ENCODE measurements at places on chromosomes 3 and 15.
A peak's percentile ranks its signal among the peaks of the same experiment; 100 is the strongest.

DNA sequence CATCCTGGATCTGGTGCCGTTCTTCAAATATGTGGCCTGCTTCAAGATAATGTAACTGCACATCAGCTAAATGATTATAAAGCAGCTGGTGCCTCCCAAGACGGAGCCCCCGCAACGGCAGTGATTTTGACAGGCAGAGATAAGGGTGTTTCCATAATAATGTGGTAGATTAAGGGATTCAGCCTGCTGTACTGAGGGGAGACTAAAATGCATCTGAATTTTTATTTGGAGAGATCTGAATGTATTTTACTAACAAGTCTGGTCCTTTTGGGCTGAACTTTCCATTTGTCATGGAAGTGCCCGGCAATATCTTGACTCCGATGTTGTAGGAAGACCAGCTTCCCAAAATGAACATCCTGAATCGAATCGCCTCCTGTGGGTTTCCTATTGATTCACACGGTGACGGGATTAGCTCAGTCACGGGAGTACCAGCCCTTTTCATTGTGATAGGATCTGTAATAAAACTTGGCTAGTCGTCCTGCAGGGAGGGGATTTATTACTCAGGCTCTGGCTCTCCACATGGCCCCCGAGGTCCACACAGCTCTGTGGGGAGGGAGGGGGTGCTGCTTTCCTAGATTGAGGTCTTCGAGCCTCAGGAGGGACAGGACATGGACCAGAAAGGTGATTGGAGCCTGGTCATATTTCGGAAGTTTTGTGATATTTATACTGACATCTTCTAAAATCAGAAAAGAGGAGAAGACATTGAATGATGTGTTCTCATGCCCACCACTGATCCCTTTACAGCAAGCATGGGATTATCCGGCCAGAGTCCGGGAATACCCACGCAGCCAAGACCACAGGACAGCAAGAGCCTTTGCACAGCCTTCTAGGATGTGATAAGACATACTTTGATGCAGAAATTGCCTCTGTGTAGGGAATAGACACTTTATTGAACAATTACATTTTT, 2.5 kb upstream of the PCSK6 start:
- peaks cover 10% of the 10 kb centered on the region for H3K27me3 ChIP-seq
- no peaks in the 10 kb centered on the region for H3K36me3 ChIP-seq
- H3K4me3 ChIP-seq: no peak overlapping the region
- DNase-seq: peak; percentile 15
- no peaks in the 10 kb centered on the region for H3K4me1 ChIP-seq
- no peak overlapping the region for H3K27ac ChIP-seq

- no peak overlapping the region for H3K27ac ChIP-seq
- no peaks in the 10 kb centered on the region for H3K36me3 ChIP-seq
- H3K4me1 ChIP-seq: no peaks in the 10 kb centered on the region
These were observed 23.9 kb downstream of the FAM174B start for GRCh38 chr15:92631721-92632120.

GRCh38 chr3:110307065-110307809, 764.4 kb upstream of the NECTIN3 start:
- no peaks in the 10 kb centered on the region for H3K36me3 ChIP-seq
- no peak overlapping the region for H3K4me3 ChIP-seq
- H3K27me3 ChIP-seq: no peaks in the 10 kb centered on the region
- H3K4me1 ChIP-seq: no peaks in the 10 kb centered on the region

GRCh38 chr15:66724732-66725463, 22.9 kb downstream of the SMAD6 start:
- H3K27me3 ChIP-seq: no peaks in the 10 kb centered on the region
- H3K4me1 ChIP-seq: peaks cover 19% of the 10 kb centered on the region
- no peak overlapping the region for H3K4me3 ChIP-seq
- no peaks in the 10 kb centered on the region for H3K36me3 ChIP-seq

GRCh38 chr3:127404221-127405009, 116.6 kb upstream of the PRR20G start:
- H3K36me3 ChIP-seq: no peaks in the 10 kb centered on the region
- no peak overlapping the region for H3K27ac ChIP-seq
- no peak overlapping the region for H3K4me3 ChIP-seq
- H3K27me3 ChIP-seq: no peaks in the 10 kb centered on the region

- H3K4me3 ChIP-seq: no peak overlapping the region
- no peaks in the 10 kb centered on the region for H3K27me3 ChIP-seq
- peak overlapping the region; percentile 90 for H3K27ac ChIP-seq
- H3K4me1 ChIP-seq: peaks cover 59% of the 10 kb centered on the region
These were observed 56.5 kb downstream of the ADCY5 start for GRCh38 chr3:123392368-123392767.

All from ascending aorta (tissue), 2 donors.